Stimulated activated CD4-positive, alpha-beta T cell treated with anti-CD3 and anti-CD28 coated beads, Interleukin-1b, Interleukin-23, amount 100 ng/mL, for 1 hour (primary cell): ENCODE measurements at places on chromosomes 4 and X.

DNA sequence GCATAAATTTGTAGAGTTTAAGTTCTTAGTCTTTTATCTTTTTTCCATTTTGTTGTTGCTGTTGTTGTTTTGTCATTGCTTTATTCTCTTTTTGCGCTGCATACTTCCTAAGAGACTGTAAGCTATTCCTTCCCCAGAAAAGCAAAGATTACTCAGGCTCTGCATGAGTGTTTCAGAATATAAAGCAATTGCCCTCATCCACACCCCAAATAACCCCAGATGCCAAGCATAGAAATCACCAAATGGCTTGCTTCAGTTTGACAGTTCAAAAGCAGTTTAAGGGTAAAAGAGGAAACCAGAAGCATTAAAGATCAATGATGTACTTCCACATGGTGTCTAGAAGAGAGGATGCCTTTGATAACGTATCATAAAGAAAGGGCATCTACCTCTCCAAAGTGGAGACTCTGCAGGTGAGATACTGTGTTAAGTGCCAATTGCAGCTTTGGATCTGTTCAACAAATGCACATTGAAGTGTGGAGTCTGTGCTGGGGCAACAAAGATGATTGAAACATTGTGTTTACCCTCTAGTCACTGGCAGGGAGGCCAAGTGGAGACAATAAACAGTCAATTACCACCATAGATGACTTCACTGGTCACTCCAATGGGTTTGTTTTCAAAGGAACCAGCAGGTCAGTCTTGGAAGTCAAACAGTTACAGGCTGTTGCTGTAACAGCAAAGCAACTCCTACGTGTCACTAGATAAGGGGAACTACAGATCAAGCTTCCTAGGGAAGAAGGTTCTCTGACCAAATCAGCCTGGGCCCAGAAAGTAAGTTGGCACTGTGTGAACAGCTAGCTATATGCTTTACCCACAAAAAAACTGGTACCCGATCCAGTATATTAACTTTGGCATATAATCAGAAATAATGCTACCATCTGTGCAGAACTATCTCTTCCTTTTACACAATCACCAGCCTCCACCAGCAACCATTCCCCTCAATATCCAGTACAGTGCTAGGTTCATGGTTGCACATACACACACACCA is 40.6 kb upstream of the IL21 start:
- DNase-seq: no peak

DNA sequence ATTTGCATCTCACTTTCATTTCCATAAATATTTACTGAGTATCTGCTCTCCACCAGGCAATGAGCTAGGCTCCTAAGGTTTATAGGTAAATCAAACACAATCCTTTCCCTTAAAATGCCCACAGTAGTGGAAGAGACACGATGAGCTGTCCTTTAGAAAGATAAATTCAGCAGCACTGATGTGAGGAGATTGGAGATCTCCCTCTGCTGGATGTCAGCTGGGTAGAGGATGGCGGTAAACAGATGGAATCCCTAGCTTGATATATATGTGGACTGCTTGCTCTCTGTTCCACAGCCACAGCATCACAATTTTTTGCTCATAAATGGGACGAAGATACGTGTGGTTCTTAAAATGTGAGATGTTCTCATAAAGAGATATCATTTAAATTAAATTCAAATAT is 216.4 kb upstream of the RASGEF1B start:
- no peak for DNase-seq

- DNase-seq: no peak
These were observed 39.8 kb downstream of the GLRB start for GRCh38 chr4:157115613-157116335.

DNA sequence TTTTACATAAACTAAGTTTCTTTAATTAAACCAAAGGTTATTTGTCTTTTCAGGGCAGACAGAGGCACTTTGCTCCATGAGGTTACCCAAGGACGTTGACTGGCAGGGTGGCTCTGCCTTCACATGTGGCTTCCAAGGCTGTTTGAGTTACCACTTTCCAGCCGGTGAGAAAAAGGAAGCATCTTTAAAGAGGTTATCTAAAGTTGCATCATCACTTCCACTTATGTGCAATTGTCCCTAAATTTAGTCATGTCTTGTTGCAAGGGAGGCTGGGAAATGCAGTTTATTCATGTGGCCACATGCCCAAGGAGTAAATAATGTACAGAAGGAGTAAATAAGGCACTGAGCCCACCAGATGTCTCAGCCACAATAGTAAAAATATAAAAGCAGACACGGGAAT is 29.0 kb upstream of the RAP1GDS1 start:
- DNase-seq: no peak

- DNase-seq: no peak
These were observed 17.5 kb upstream of the USP9X start for GRCh38 chrX:41067721-41068120.

DNA sequence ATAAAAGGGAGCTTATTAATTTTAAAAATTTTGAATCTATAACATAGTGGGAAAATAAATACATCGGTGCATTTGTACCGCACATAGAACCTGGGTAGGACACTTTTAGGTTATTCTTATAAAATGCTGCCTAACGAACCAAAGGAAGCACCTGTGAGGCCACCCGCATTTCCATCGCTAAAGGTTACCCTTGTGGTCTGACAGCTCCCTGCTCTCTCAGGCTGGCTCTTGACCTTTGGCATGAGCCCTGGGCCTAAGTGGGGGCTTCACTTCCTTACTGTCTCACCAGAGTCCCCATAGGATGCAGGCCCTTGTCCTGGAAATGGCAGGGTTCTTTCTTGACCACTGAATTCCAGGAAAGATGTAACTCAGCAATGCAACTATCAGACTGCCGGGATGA is 46.0 kb downstream of the HADH start:
- DNase-seq: no peak

DNA sequence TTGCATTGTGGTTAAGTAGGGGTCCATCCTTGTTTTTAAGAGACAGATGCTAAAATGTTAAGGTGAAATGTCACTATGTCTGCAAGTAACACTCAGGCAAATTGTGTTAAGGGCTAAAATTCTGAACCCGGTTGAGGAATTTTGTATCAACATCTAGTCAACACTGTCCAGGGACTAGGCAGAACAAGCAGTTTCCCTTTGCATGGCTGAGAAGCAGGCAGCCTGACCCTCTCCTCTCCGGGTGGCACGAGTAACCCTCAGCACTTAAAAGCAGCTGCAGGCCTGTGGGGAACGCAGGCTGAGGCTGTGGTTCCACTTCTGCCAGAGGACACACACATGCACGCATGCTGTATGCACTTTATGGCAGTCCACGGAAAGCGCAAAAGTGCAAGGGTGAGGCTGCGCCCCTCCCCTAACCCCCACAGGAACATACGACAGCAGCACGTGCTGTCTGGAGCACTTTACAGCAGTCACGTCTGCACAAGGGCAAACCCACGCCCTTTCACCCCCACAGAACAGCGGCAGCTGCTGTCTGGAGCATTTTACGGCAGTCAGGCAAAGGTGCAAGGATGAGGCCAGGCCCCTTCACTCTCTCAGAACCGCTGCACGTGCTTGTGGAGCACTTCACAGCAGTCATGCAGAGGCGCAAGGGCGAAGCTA is 619 bp upstream of the MPC1L start:
- no peak for DNase-seq

GRCh38 chr4:66157594-66157993 is 487.3 kb upstream of the EPHA5 start:
- no peak for DNase-seq

DNA sequence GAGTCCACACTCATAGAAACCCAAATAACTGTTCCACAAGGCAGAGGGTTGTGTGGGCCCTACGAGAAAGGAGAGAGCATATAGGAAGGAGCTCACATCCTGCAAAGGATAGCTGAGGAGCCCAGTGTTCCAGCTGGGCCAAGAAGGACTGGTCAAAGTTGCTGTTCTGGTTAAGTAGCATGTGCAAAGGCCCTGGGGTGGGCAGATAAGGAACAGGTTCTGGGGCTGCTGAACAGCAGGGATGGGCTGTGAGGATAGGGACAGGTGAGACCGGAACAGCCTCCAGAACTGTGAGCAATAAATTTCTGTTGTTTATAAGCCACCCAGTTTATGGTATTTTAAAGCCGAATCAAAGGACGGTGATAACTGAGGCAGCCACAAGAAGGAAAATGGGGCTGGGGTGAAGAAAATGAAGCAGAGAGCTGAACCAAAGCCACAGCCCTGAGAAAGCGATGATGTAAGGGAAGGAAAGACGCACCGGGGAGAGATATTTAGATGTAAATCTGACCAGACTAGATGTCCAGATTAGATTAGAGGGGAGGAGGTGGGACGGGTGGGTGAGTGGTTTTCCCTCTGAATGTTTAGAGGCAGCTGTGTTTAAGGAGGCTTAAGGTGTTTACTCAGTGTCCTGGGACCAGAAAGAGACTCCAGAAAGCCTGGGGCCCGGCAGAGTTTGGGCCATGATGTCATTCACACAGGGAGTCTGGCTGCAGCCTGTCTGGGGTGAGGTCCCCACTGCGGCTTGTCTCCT is 180.8 kb upstream of the BCOR start:
- peak; percentile 17 for DNase-seq

DNA sequence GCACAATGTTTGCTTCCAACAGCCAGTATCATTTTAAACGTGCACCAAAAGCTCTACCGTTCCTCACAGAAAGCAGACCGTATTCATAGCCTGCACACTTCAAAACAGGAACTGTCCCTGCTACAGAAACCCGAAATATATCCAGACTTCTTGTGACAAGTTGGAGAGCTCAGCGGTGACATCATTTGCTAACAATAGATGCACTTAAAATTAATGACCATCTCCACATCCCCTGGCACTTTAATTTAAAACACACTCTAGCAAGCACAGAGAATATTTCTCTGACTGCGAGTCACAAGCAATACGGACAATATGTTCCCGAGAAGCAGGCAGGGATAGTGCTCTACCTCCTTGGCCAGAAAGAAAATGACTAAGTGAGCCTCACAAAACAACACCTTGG is 2.5 kb downstream of the NYX start:
- DNase-seq: no peak

GRCh38 chrX:11787564-11787963 is 29.5 kb downstream of the MSL3 start:
- DNase-seq: peak; percentile 47

- DNase-seq: no peak
These were observed 142.8 kb downstream of the MGST2 start for GRCh38 chr4:139808381-139808807.

GRCh38 chrX:38804432-38804681 is 3.1 kb downstream of the MID1IP1 start:
- DNase-seq: no peak

- no peak for DNase-seq
These were observed 26.5 kb downstream of the RASSF6 start for GRCh38 chr4:73593631-73594241.

GRCh38 chr4:48756689-48757220 is 23.3 kb downstream of the FRYL start:
- no peak for DNase-seq

DNA sequence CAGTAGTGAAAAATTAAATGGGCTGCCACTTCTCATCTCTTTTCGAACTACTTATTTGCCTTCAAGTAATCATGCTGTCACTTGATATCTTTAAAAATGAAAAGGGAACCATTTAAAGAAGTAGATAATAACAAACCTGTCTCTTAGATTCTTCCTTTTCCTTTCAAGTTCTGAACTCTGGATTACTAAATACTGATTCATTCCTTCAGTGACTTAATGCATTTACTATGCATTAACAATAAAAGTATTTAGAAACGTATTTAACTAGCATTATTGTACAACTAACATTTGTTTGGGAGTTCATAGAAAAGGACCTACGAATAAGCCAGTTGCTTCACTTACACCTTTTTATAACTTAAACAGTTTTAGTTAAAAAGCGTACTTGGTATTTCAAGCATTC is 61.1 kb upstream of the RAB33B start:
- no peak for DNase-seq

DNA sequence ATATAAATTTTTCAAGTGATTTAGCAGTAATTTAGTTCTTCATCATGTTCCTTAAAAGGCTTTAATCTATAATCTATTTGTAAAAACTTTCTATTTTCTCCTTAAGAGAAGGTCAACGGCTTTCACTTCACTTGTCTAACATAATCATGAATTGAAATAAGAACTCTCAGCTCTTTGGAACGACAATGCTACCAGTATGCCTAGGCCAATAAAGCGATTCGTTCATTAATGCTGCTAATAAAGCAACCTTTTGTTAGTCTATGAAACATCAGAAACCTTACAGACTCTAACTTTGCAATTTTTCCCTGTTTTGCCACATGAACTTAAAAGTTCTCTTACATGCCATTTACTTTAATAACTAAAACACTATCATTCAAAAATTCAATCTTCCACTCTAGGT is 47.6 kb downstream of the FBXW7 start:
- DNase-seq: no peak

DNA sequence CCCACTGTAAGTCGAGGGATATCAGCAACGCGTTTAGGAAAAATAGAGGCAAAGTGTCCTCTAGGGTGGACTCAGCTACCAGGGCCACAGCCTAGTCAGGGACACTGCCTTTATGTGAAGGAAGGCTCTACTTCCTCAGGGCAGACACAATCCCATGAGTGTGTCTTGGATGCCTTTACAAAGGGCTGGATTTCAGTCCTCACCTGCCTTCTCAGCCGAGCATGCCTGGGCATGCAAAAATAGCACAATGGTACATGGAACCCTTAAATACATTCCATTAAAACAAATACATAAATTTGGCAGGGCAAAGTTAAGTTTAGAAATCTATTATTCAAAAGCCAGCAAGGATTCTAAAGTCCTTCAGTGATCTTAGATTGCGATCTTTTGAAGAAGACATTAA is 51.1 kb downstream of the DMD start:
- DNase-seq: no peak
